ENCODE measurements at places on chromosomes 2 and 18.

- no peak for DNase-seq
Observed at GRCh38 chr2:135948642-135949355, 36.6 kb downstream of the DARS1 start.

GRCh38 chr2:234708091-234708683 is 211.3 kb upstream of the ARL4C start:
- DNase-seq, result no peak

GRCh38 chr2:174951745-174952144 is 53.4 kb downstream of the CHN1 start:
- no peak for DNase-seq

DNA sequence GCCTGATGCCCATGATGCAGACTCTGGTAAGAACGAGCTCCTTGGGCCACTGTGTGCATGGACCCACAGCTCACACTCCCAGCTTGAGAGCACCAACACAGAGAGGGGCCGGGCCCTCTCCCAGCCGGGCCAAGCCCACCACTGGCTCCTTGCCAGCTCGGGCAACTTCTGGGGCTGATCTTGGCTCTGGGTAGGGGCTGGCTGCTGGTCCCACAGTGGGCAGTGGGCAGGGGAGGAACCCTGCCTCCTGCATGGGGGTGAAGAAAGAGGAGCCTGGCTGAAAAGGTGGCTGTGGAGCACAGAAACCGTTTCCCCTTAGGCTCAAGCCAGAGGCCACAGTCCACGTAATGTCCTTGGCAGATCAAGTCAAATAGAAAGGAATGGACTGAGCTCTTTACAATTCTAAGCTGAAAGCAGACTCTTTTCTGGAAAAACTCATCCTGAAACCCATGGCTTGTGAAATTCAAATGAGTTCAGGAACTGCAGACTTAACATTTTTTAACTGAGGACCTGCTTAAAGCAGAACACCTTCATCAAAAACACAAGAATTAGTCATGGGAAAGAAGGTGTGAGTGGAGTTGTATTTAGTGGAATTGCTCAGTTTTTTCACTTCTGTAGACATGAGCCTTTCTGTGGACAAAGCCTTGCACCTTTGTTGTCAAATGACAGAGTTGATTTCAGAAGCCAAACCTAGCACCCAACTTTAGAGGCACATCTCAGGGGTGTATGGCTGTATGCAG is 104.9 kb downstream of the STPG4 start:
- DNase-seq, result no peak

DNA sequence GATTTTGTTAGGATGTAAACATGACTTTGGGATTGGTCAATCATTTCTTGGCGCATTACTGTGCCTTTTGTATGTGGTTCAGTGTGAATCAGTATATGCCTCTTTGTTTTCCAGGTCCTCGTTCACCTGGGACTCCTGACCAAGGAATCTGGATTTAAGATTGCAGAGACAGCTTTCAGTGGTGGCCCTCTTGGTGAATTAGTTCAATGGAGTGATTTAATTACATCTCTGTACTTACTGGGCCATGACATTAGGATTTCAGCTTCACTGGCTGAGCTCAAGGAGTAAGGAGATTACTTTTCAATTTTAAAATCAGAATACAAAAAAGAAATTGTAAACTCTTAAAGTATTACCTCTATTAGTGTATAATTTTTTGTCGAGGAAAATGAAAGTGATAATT is 87.6 kb downstream of the MGAT5 start:
- no peak for DNase-seq
